ENCODE measurements at places on chromosomes 1 and 21.

- DNase-seq, result no peak
These were observed 29.7 kb upstream of the PDE9A start for GRCh38 chr21:42623694-42624093.

DNA sequence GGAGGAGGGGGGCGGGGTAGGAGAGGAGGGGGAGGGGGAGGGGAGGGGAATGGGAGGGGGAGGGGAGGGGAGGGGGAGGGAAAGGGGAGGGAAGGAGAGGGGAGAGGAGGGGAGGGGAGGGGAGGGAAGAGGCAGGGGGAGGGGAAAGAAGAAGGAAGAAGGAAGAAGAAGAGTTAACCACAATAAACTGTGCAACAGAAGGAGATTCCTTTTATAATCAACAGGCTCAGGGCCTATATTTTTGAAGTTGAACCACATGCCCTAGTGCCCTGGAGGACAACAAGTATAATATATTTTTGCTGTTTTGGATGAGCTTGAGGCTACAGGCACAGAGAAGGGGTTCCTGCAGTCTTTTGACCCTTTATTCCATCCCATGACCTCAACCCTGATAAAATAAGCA lies 228.2 kb upstream of the IRF2BP2 start:
- no peak for DNase-seq

DNA sequence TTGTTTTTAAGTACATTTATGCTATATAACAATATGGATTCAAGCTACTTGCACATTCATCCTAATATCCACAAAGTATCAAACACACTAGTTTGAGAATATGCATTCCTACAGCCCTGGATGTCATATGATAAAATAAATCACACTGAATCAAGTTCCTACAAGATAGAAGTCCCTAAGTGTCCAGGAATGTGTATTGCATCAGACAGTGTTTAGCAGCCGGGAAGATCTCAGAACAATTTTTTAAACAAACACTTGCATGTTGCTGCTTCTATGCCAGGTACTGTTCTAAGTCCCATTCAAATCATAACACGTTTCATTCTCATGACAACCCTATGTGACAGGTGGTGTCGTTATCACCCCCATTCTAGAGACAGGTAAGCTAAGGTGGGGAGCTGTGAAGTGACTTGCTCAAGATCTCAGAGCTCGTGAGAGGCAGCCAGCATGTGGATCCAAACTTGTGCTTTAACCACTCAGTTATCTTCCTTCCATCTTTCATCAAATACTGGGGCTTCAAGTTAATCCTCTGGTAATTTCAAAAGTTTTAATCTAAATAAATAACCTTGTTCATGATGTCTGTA lies 68.3 kb upstream of the KIF26B start:
- no peak for DNase-seq

DNA sequence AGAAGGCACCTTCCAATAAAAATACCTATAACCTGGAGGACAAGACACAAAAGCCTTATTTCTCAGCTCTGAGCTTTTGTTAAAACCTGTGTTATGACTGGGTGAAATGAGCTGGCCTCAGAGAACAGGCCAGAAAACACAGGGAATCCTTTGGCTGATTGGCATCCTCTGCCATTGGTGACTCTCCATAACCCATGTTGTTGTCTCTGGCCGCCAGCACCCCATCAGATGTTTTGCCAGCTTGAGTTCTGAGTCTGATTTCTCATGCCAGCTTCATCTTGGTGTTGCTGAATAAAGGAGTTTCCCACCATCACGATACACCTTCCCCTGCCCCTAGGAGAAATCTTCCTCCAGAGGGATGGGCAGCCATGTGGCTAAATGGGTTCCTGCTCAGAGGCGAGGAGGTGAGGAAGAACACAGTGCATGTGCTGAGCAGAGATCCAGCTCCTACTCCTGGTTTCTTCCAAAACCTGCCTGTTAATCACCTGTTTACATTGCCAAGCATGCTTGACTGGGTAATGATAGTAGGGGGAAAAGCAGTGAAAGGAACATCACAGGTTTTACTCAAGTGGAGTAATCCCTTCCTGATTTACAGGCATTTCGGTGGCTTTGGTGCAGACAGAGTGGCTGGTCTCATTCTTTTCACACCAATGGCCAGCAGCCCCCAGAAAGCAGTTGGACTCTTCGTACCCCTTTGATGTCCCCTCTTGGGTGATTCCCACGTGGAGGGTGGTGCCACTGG lies 109.8 kb downstream of the ROR1 start:
- no peak for DNase-seq
